Natural killer cell treated with Interleukin-12 subunit alpha and Interleukin-12 subunit beta and Interleukin-15 and Interleukin-18, amount 100 ng/mL, for 72 hours (primary cell): ENCODE measurements at places on chromosomes 12 and 14. TPM values are rescaled to one million over a fixed set of nuclear protein-coding genes. Genes with fewer than 3 reads are reported as not detected.

DNA sequence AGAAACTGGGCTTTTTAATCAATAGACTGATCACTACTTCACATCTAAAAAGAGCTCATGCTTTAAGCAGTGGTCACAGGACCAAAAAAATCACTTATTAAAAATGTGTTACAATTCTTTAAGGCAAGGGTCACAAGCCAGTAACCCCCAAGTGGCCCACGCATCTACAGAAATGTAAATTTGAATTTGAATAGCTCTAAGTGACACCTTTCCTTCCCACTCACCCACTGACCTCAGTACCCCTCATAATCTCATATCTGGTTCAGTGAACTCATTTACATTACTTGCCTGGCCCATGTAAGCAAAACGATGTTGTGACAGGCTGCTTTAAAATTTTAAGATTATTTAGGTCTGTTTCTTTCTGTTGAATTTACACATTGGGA lies 27.4 kb downstream of the NELL2 start:
- H3K27ac ChIP-seq: peak overlapping the region; percentile 85
- peaks cover 2% of the 10 kb centered on the region for H3K27me3 ChIP-seq
- no peak for DNase-seq
- H3K36me3 ChIP-seq: no peaks in the 10 kb centered on the region
- peaks cover 24% of the 10 kb centered on the region for H3K4me1 ChIP-seq
- H3K4me3 ChIP-seq: peak overlapping the region; percentile 50

- DNase-seq: no peak
- H3K27ac ChIP-seq: no peak overlapping the region
- no peak overlapping the region for H3K4me3 ChIP-seq
- H3K36me3 ChIP-seq: no peaks in the 10 kb centered on the region
- H3K27me3 ChIP-seq: no peaks in the 10 kb centered on the region
These were observed 182.7 kb downstream of the KICS2 start for GRCh38 chr12:64039281-64039871.

- DNase-seq: no peak
- no peaks in the 10 kb centered on the region for H3K27me3 ChIP-seq
- peaks cover 37% of the 10 kb centered on the region for H3K4me1 ChIP-seq
- H3K36me3 ChIP-seq: peaks cover 12% of the 10 kb centered on the region
- H3K4me3 ChIP-seq: no peak overlapping the region
These were observed 91.8 kb downstream of the PLXNC1 start for GRCh38 chr12:94240171-94240570.

- no peaks in the 10 kb centered on the region for H3K36me3 ChIP-seq
- H3K4me3 ChIP-seq: peak overlapping the region; percentile 34
- no peak for DNase-seq
- peaks cover 17% of the 10 kb centered on the region for H3K27me3 ChIP-seq
- no peak overlapping the region for H3K27ac ChIP-seq
These were observed 57.2 kb downstream of the HMGA2 start for GRCh38 chr12:65881348-65881961.

GRCh38 chr14:67704484-67705089 lies 2.9 kb downstream of the RDH12 start:
- no peaks in the 10 kb centered on the region for H3K27me3 ChIP-seq
- no peak for DNase-seq
- H3K4me3 ChIP-seq: no peak overlapping the region
- no peaks in the 10 kb centered on the region for H3K4me1 ChIP-seq
- no peak overlapping the region for H3K27ac ChIP-seq

DNA sequence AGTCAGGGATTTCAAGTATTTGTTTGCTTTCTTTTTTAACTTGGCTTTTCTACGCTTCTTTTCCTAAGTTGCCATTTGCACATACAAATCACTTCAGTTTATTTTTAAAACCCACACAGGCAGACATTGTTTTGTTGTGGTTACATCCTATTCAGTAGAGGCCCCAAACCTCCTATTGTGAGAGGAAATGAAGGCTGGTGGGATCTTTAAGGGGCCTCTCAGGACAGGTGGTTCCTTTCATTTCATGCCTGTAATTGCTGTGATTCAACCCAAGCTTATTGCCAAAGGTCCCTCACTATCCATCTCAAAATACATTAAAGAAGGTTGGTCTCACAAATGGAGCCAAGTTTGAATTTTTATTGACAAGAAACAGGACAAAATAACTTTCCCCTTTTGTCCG lies 257.1 kb downstream of the ADAMTS20 start:
- no peaks in the 10 kb centered on the region for H3K36me3 ChIP-seq
- no peaks in the 10 kb centered on the region for H3K4me1 ChIP-seq
- H3K27me3 ChIP-seq: no peaks in the 10 kb centered on the region
- H3K4me3 ChIP-seq: no peak overlapping the region
- no peak overlapping the region for H3K27ac ChIP-seq

- H3K4me1 ChIP-seq: peaks cover 23% of the 10 kb centered on the region
- no peaks in the 10 kb centered on the region for H3K36me3 ChIP-seq
- no peak overlapping the region for H3K4me3 ChIP-seq
- DNase-seq: no peak
- no peak overlapping the region for H3K27ac ChIP-seq
These were observed 178.6 kb downstream of the EFCAB11 start for GRCh38 chr14:89775946-89776345.

DNA sequence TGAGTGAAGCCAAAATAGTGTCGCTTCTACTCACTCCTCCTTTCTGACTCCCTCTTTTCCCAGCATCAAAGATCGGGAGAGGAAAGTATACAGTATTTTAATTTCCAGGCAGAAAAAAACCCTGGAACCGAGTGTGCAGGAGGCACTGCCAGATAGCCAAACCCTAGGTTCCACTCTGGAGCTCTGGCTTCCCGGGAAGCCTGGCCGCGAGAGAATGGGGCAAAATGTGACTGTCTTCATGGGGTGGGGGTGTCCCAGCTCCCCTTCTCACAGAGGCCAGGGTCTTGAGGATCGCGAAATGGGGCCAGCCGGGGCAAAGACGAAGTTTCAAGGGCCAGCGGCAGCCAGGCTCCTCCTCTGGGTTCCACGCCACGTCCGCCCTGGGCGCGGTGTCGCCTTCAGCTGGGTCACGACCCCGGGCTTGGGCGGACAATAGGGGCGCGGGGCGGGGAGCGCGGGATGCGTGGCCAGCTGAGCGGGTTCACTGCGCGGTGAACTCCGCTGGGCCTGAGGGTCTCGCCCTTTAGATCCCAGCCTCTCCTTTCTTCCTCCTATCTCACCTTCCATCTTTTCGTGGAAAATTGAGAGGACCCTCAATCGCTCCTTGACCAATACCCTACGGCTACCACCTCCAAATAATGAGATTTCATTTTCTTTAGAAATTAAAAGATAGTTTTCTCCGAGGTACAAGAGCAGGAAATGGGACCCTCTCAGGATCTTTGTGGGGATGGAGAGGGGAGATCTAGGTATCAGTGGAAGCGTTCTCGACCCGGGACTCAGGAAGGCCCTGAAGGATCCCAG lies 6.7 kb downstream of the HOXC4 start:
- no peak for DNase-seq
- no peak overlapping the region for H3K27ac ChIP-seq
- H3K4me1 ChIP-seq: no peaks in the 10 kb centered on the region
- no peaks in the 10 kb centered on the region for H3K36me3 ChIP-seq
- peaks cover 43% of the 10 kb centered on the region for H3K27me3 ChIP-seq

DNA sequence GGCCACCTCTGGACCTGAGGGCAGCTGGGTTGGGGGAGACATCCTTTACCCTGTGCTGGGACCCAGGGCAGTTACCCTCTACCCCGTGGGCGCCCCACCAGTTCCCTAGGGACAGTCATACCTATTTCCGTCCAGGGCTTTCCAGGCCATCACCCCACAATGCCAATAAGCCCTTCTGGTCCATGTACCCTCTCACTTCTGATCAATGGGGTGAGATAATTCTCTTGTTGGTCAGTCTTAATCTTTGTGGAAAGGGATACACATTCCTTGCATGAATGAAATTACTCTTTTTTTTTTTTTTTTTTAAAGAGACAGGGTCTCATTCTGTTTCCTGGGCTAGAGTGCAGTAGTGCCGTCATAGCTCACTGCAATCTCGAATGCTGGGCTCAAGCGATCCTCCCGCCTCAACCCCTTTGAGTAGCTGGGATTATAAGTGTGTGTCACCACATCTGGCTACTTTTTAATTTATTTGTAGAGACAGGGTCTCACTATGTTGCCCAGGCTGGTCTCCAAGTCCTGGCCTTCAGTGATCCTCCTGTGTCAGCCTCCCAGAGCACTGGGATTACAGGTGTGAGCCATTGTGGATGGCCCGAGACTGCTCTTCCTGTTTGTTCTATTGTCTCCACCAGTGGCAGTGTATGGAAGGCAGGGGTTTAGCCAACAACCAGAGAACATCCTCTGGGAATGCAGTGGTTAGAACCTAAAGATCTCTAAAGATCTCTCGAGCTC lies 46.3 kb upstream of the STON2 start:
- H3K27me3 ChIP-seq: peaks cover 27% of the 10 kb centered on the region
- no peak overlapping the region for H3K4me3 ChIP-seq
- no peaks in the 10 kb centered on the region for H3K4me1 ChIP-seq
- no peak overlapping the region for H3K27ac ChIP-seq
- no peaks in the 10 kb centered on the region for H3K36me3 ChIP-seq

- no peaks in the 10 kb centered on the region for H3K27me3 ChIP-seq
- H3K27ac ChIP-seq: no peak overlapping the region
- DNase-seq: peak; percentile 32
- H3K4me3 ChIP-seq: no peak overlapping the region
These were observed 273.1 kb upstream of the RTL1 start for GRCh38 chr14:101176535-101177205.

DNA sequence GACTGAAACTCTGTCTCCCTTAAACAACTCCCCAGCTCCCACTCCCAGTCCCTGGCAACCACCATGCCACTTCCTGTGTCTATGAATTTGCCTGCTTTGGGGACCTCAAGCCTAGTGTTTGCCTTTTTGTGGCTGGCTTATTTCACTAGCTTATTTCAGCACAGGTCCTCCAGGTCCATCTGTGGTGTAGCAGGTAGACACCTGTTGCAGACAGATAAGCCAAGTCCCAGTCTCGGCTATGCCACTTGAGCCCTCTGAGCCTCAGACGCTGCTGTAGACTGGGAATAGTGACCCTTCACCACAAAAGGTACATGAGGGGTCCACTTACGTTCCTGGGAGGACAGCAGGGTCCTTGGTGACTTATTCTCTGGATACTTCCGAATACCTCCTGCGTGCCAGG lies 24.4 kb upstream of the KLC1 start:
- H3K4me3 ChIP-seq: no peak overlapping the region
- DNase-seq: no peak
- H3K27me3 ChIP-seq: peaks cover 8% of the 10 kb centered on the region

- no peaks in the 10 kb centered on the region for H3K27me3 ChIP-seq
- no peak overlapping the region for H3K27ac ChIP-seq
- no peak for DNase-seq
- peaks cover 8% of the 10 kb centered on the region for H3K4me1 ChIP-seq
- peaks cover 6% of the 10 kb centered on the region for H3K36me3 ChIP-seq
- no peak overlapping the region for H3K4me3 ChIP-seq
These were observed 11.7 kb downstream of the KDM2B start for GRCh38 chr12:121568971-121569751.

- DNase-seq: no peak
- no peak overlapping the region for H3K4me3 ChIP-seq
- peaks cover 10% of the 10 kb centered on the region for H3K27me3 ChIP-seq
- no peaks in the 10 kb centered on the region for H3K36me3 ChIP-seq
- H3K4me1 ChIP-seq: no peaks in the 10 kb centered on the region
These were observed 297.6 kb downstream of the DAD1 start for GRCh38 chr14:22291406-22291805.

DNA sequence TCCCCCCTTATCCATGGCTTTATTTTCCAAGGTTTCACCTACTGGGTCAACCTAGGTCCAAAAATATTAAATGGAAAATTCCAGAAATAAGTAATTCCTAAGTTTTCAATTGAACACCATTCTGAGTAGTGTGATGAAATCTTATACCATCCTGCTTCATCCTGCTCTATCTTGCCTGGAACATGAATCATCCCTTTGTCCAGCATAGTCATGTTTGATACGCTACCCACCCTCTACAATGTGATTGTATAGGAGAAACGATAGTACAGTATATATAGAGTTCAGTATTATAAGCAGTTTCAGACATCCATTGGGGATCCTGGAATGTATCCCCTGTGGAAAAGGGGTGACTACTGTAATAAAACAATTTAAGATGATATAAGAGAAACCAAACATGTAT lies 62.2 kb downstream of the IFNG start:
- DNase-seq: no peak
- H3K27me3 ChIP-seq: no peaks in the 10 kb centered on the region
- peaks cover 76% of the 10 kb centered on the region for H3K4me1 ChIP-seq

- H3K4me3 ChIP-seq: no peak overlapping the region
- H3K36me3 ChIP-seq: no peaks in the 10 kb centered on the region
- no peaks in the 10 kb centered on the region for H3K4me1 ChIP-seq
- no peak overlapping the region for H3K27ac ChIP-seq
These were observed 48.4 kb downstream of the PHETA1 start for GRCh38 chr12:111320258-111321050.

- H3K27me3 ChIP-seq: no peaks in the 10 kb centered on the region
- H3K4me3 ChIP-seq: no peak overlapping the region
- H3K4me1 ChIP-seq: no peaks in the 10 kb centered on the region
- no peak overlapping the region for H3K27ac ChIP-seq
- no peak for DNase-seq
- H3K36me3 ChIP-seq: peaks cover 10% of the 10 kb centered on the region
These were observed 59.3 kb downstream of the HEATR5A start for GRCh38 chr14:31360919-31361662.

- no peak for DNase-seq
- no peaks in the 10 kb centered on the region for H3K4me1 ChIP-seq
- no peak overlapping the region for H3K4me3 ChIP-seq
These were observed 238.8 kb downstream of the PAWR start for GRCh38 chr12:79451978-79452377.

DNA sequence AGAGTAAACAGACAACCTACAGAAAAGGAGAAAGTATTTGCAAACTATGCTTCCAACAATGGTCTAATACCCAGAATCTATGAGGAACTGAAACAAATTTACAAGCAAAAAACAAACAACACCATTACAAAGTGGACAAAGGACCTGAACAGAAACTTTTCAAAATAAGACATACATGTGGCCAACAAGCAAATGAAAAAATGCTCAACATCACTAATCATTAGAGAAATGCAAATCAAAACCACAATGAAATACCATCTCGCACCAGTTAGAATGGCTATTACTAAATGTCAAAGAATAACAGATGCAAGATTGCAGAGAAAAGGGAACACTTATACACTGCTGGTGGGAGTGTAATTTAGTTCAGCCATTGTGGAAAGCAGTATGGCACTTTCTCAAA lies 125.8 kb downstream of the C12orf42 start:
- H3K27me3 ChIP-seq: no peaks in the 10 kb centered on the region
- no peaks in the 10 kb centered on the region for H3K4me1 ChIP-seq
- no peaks in the 10 kb centered on the region for H3K36me3 ChIP-seq
- DNase-seq: no peak

OR6C2 gene
- total RNA-seq: not detected

DIO3 gene
- not detected for total RNA-seq

SLC15A5 gene
- not detected for total RNA-seq

KRT8 gene
- 0.33 TPM for total RNA-seq

ABCD2 gene
- 0.45 TPM for total RNA-seq

TMEM263 gene
- 42.7 TPM for total RNA-seq
